ENCODE measurements at places on chromosomes 5 and 9.

DNA sequence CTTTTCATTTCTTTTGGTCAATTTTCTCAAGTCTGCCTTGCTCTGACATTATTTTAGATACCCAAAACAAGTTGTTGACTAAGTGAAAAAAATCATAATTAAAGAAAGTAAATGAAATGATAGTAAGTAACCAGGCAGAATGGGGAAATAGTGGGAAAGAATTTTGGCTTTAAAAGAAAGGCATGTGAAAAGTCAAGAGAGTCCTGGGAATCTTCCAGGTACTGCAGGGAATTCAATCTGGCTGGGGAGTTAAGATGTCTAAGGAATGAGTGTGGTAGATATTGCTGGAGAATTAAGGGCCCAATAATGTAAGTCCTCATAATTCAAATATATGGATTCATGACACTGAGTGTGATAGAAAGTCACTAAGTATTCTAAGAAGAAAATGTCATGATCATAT, 123.1 kb upstream of the PAPPA start:
- no peak for DNase-seq

DNA sequence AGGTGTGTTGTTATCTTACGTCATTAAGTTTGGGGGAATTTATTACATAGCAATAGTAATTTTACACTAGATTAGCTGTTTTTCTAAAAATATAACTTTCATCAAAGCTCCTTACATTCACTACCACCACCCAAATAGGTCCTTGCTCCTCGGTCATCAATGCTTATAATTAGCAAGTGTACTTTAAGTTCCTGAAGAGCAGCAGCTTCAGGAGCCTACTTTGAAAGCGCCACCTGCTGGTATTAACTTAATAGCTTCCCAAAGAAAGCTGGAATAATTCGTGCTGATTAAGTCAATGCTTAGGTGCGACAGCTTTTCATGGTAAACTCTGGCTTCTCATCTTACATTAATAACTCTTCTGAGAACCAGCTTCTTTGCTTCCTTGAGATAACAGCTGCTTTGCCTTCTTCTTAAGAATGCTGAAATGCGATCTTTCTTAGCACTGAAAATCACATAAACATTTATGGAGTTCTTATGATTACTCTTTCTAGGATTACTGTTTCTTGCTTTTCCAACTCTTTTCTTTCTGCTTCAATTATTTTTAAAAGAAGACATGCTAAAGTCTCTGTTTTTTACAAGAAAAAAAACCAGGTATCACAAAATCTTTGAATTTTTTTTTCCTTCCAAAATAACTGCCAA, 10.0 kb upstream of the C5 start:
- peak; percentile 7 for DNase-seq

DNA sequence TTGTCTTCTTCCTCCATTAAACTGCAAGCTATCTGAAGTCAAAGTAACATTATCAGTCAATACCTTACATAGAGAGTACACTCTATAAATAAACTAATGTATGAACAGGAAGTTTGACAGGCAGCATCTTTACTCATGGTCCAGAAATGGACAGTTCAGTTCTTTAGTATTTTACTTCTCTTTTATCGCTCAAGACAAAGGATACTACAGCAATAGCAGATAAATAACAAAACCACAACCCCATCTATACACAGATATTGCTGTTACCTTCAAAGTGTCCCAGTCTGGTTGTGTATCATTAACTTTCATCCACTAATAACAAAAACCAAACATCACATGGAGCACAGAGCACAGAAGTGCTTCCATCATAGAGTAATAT, 46.4 kb downstream of the SEMA5A start:
- no peak for DNase-seq

DNA sequence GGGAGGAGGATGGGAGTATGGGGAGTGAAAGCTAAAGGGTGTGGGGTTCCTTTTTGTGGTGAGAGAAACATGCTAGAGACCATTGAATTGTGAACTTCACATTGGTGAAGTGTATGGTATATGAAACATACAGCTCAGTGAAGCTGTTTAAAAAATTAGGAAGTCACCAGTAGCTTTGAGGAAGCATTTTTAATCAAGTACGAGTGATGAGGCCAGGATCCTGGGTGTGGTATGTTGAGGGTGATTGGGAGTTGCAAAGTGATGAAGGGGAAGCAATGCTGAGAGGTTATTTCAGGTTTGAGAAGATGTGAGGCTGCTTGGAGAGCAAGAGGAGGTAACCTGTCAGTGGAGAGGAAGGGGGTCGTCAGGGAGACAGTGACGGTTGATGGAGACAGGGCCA, 22.7 kb upstream of the CLK4 start:
- no peak for DNase-seq

GRCh38 chr5:16906255-16906654, 29.8 kb downstream of the MYO10 start:
- no peak for DNase-seq

DNA sequence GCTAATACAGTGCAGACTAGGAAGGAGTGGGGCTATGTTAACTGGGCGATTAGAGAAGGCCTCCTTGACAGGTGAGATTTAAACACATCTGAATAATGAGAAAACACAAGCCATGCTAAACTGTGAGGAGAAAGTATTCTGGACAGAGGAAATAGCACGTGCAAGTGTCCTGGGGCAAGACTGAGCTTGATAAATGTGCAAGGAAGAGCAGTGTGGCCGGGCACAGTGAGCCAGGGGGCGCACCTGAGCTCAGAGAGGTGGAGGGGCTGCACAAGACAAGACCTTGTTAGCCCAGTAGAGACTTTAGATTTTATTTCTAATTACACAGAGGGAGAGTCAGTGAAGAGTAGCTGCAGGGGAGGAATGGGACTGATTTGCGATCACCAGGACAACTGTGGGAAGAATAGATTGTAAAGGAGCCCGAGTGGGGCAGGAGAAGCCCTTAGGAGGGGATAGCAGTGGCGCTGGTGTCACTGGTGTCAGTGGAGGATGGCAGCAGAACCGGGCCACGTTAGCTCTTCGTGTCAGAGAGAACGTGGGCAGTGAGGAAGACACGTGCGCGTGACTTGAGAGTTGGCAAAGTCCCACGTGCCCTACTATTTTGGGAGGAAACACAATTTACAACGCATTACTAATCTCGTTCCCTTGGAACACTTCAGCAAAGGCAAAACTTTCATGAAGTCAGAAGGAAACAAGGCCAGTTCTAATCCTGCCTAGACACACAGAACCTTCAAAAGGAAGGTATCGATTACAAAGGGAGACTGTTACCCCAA, 17.9 kb upstream of the C5orf47 start:
- no peak for DNase-seq

GRCh38 chr5:143501310-143502044, 98.0 kb upstream of the NR3C1 start:
- no peak for DNase-seq

GRCh38 chr5:11608530-11608929, 295.7 kb downstream of the CTNND2 start:
- DNase-seq = no peak

DNA sequence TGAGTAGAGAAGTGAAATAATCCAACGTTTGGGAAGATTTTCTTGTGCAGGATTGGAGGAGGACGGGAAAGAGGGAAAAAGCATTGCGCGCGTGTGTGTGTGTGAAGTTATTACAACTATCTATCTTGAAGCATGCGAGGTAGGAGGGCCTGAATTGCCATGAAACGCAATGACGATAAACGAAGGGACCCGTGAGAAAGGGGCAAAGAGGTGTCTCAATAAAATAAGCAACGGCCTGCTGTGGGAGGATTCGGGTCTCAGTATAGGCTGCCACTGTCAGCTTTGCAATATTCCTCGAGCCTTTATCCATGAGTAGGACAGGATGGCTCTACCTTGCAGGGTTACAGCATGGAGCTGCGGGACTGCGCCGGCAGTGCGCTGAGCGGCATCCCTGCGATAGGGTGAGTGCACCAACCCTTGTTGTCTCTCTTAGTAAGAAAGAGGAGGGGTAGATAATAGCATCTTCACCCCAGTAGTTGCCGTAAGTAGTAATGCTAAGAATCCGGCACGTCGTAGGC, 631 bp upstream of the RCL1 start:
- DNase-seq = no peak

DNA sequence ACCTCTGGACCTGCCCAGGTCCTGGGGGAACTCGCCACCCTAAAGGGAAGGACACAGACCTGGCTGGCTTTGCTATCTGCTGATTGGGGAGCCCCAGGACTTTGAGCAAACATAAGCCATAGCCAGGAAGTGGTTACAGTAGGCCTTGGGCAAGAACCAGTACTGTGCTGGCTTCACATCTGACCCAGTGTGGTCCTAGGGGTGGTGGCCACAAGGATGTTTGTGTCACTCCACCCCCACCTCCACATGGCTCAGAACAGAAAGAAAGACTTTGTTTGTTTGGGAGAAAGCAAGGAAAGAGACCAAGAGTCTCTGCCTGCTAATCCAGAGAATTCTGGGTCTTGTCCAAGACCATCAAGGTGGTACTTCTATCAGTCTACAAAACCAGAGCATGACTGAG, 334.2 kb downstream of the SPOCK1 start:
- DNase-seq = no peak

DNA sequence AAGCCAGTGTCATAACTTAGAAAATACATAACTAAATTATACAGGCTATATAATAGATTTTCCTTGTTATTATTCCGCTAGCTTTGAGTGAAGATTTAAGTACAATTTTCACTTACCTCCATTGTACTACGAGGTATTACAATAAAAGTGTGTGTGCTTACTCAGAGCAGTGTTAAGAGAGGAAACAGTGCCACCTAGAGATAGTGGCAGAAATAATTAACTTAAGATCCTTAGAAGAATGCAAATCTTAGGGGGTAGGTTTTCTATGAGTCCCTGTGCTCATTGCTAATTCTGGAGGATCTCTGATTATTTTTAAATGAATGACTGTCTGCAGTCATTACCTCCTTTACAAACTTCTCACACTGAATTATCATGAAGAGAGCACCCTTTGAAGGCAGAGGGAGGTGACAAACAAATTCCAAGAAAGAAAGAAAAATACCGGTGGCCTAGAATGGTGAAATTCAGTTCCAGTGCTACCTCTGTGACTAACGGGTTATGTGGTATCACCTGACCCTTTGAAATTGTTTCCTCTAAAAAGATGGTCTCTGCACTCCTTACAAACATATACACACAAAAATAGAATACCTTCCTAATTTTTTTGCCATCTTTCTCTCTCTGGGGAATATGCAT, 379.8 kb downstream of the TRIM36 start:
- no peak for DNase-seq

- no peak for DNase-seq
Observed at GRCh38 chr5:86175224-86175623, 442.5 kb upstream of the COX7C start.

GRCh38 chr5:118789366-118789765, 199.0 kb downstream of the DTWD2 start:
- no peak for DNase-seq

DNA sequence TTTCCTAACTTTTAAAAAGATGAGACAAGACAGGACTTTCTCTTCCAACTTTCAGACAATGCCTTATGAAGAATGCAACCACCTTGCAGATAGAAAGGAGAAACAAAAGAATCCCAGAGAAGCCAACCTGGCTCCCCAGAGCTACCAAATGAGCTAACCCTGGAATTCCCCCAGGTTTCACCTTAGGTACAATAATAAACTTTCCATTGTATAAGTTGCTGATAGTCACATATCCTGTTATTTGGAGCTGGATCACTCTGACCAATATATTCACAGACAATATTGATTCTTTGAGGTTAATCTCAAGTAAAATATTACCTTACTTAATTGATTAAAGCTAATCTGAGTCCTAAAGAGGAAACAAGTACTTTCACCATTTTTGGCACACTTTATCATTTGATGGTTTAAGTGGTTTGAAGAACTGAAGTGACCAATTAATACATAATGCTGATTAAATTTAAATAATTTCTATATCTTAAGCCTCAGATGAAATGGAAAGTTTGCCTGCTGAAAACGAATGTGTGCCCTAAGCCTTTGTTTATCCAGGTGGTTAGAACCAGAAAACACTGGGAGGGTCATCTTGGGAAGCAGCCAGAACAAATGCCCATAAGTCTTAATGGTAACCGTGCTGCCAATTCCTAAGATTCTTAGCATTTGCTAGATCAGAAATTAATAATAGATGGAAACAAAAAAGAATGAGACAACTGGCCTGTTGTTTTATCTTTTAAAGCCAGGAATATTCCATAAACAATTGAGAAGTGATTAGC, 159.6 kb upstream of the SLC12A2 start:
- DNase-seq = no peak

DNA sequence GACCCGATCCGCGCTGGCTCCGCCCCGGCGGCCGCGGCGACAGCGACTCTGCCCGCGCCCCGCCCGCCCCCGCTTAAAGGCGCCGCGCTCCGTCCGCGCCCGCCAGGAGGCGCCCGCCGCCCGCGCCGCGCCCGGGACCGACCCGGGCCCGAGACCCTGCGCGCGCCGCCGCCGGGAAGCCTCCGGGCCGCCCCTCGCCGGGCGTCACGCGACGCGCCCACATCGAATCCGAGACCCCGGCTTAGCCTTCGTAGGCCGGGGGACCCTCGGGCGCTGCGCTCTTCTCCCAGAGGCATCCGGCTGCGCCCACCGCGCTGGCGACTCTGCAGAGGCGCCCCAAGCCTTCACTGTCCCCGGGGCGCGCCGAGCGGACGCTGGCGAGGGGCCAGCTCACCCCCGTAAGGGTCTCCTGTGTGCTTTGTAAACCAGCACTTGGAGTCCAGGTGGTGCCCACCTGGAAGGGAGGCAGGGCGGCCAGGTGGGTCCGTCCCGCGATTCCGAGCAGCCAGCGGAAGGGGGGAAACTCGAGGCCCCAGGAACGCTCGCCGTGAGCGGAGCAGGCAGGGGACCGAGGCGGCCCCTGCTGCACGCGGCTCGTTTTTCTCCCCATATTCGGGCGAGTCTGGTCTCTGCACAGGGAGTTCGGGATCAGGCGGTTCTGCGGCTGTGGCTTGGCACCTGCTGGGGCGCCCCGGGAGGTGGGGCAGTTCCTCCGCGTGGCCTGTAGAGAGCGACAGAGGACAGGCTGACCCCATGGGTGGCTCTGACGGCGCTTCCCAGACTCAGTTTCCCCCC, 423 bp upstream of the ABCA2 start:
- DNase-seq = peak; percentile 50

DNA sequence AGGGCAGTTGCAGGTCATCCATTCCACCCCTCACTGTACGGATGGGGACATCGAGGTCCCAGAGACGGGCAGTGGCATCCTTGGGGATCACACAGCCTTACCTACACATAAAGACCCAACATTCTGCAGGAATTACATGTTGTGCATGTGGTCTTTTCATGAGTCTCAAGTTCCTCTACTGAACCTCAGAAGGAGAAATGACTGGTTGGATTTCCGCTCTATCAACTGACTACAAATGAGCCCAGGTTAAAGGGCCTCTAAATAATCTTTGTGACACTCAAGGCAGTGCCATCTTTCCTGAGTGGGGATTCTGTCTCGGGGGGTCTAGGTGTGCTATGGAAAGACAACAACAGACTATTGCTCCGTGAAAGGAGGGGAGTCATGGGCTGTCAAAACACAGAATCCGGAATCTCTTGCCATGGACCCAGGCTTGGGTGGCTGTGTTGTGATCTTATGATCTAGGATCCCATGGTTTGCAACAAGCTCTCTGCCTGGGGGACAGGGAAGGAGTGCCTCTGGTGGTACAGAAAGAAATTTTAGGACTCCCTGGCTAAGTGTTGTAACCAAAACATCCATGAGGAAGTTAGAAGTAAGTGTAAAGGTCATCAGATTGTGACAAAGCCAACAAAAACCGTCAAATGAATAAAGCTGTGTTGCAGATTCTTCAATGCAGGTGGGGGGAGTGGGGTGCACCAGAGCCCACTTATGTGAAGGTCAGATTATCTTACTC, 1.9 kb upstream of the SLC31A2 start:
- no peak for DNase-seq

- no peak for DNase-seq
Observed at GRCh38 chr5:142011572-142012185, 1.1 kb downstream of the GNPDA1 start.

Data from T follicular helper cell (primary cell).